Stimulated activated CD8-positive, alpha-beta memory T cell treated with anti-CD3 and anti-CD28 coated beads, Interleukin-4, amount 100 ng/mL, for 1 hour (primary cell): ENCODE measurements at places on chromosomes 3 and 15.

GRCh38 chr3:127770671-127771355 is 51.5 kb downstream of the MGLL start:
- DNase-seq, result no peak

DNA sequence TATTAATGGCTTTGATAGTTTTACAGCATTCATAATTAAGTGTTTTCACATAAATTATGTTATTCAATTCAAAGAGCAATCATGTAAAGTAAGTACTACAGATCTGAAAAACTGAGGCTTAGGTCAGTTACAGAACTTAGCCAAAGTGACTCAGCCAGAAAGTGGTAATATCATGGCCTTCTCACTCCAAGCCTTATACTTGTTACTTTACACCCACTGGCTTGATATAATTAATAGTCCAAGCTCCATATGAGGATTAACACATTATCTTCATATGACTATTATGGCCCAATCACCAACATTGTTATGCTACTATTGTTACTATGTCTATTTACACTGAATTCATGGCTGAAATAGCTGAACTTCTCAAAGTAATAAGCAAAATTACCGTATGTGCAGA is 50.7 kb downstream of the TIGIT start:
- no peak for DNase-seq

GRCh38 chr15:90479656-90480055 is 50.1 kb upstream of the CRTC3 start:
- no peak for DNase-seq

DNA sequence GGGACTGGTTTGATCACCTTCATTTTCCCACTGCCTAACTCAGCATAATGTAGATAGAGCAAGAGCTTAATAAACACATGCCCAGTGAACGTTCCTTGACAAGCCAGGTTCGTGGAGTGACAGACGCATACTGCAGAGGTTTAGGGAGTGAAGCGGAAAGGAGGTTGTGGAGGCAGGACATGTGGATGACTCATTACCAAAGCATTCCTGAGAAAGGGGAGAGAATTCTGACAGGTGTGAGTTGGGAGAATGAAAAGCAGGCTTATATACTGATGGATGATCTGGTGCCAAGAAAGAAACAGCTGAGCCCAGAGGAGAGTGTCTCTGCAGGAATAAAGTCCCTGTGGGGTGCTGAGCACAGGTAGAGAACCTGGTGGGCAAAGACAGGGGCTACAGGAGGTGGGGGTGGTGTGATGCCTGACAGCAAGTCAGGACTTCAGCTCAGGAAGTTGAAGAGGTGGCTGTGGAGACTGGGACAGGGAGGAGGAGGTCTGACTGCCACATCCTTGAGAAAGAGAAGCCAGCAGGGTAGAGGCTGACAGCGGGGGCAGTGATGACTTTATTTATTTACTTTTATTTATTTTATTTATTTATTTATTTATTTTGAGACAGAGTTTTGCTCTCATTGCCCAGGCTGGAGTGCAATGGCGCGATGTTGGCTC is 2.4 kb upstream of the RPL29 start:
- no peak for DNase-seq

DNA sequence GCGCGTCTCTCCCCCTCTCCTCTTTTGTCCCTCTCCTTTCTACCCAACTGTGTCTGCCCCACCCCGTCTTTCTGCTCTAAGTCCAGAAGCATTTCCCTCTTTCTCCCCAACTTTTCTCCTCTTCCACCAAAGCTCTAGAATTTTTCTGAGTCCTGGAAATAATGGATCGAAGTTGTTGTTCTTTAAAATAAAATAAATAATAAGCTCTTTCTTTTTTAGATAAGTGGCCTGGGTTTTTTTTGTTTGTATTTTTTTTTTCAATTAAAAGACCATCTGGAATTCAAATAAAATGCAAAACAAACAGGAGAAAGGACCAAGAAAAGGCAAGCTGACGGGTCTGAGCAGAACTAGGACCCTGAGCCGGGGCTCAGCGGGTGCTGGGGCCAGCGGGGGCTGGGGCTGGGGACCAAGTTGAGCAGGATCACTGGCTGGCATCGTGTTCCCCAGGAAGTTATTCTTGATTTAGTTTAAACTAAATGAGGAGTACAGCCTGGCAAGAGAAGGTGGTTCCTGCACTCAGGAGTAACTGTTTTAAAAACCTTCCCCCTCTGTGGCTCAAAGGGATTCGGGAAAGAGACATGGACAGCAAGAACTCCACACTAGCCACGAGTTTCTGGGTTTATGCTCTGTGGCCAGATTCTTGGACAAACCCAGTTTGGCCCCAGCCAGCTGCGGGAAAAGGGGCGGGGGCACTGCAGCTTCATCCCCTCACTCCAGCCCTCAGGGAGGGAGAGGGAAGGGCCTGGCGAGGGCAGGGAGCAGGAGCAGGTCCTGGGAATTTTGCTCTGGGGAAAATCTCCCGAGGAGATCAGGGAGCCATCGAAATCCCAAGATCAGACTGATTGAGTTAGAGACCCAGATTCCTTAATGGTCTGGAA is 8.4 kb downstream of the GATA2 start:
- DNase-seq, result no peak
